ENCODE measurements at places on chromosomes 6 and 20. TPM values are rescaled to one million over a fixed set of nuclear protein-coding genes. Genes with fewer than 3 reads are reported as not detected.

DNA sequence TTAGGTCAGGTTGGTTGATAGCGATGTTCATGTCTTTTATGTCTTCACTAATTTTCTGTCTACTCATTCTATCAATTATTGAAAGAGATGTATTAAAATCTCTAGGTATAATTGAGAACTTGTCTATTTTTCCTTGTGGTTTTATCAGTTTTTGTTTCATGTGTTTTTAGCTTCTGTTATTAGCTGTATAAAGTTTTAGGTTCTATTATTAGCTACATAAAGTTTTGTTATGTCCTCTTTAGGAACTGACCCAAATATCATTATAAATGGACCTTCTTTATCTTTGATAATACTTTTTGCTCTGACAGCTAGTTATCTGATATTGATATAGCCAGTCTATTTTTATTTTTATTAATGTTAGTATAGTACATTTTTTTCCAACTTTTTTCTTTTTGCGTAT lies 92.4 kb upstream of the TMEM170B start:
- no peak for DNase-seq

GRCh38 chr6:20036141-20036677 lies 176.1 kb downstream of the MBOAT1 start:
- DNase-seq = no peak

- no peak for DNase-seq
These were observed 1.3 kb downstream of the FLOT1 start for GRCh38 chr6:30741063-30741779.

DNA sequence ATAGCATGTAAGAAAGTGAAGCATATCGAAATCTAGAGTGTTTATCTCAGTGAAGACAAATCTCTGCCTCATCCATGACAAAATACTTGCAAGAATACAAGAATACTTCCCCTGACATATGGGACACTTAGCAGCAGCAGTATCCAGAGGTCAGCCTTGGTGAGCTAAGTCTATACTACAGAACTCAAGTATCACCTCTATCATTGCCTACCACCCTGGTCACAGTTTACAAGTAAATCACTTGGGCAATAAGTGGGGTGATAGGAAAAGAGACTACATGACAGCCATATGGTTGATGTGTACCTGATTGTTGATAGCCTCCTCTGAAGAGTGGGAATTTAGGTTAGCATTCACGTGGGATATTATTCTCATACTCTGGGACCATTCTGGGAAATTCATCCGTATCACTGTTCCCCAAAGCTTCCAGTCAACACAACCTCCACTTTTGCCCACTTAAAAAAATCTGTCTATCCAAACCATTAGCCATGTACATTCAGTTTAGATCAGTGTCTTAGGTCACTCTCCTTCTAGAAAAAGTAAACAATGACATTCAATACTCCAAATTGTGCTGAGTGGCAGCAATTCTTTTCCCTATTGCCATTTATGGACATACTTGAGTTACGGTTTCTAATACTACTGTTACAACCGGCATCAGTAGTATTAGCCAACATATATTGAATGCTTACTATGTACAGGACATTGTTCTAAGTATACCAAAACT lies 118.2 kb upstream of the PRSS16 start:
- DNase-seq = no peak

DNA sequence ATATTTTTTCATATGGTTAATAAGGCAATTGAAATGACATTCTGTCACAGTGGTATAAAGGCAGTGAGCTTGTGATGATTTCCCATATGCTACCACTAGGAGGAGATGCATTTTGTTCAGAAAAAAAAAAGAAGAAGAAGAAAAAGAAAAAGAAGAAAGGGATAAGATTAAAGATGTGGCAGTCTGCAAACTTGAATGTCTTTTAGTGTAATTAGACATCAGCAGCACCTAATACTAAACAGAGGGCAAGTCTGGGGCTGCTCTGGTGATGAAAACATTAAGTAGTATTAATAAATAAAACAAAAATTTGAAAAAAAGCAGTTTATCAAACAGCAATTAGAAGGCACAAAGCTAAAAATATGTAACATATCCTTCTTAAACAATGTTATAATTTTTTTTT lies 95.4 kb upstream of the DEFB112 start:
- peak; percentile 12 for DNase-seq

DNA sequence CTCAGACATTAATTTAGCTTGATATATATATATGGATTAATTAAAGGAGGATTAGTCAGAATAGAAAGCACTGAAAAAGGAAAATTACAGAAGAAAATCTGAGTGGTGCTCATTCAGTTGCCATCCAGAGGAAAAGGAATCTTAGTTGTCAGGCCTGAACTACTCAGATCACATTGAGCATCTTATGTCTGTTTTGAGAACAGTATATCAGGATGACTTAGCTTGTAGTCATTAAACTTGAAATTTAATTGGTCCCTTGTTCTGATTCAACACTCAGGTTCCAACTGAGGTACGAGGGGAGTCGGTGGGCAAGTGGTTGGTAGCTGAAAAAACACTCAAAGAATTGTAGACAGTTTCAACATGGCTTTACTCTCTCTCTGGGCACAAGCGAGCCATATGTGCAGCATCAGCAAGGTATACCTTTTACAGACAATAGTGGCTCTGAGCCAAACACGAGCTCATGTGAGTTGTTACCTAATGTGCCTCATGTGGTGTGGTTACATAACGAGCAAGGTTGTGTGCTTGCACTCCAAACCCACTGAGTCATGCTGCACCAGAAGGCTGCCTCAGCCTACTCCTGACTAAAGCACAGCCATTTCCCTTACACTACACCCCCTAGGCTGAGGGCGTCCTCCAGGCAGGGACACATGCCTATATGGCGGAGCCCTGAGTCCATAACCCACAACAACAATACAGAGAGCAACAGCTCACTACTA lies 73.0 kb upstream of the HMGN3 start:
- DNase-seq = no peak

- DNase-seq = peak; percentile 63
These were observed 31.7 kb downstream of the SAMHD1 start for GRCh38 chr20:36919715-36920333.

DNA sequence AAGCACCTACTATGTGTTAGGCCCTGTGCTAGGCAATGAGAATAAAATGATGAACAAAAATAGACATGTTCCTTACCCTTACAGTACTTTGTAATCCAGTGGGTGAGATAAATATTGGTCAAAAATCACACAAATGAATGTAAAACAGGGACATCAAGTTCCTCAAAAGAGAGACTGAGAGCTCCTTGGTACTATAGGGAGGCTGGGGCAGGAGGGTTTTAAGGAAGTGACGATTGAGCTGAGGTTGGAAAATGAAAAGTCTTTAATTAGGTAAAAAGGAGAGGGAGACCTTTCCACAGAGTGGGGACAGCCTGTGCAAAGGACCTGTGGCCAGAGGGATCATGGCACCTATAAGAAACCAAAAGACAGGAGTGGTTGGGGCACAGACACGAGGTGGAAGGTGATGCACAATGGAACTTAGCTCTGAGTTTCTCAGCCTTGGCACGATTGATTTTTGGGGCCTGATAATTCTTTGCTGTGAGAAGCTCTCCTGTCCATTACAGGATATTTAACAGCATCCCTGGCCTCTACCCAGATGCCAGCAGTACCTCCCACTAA lies 140.3 kb downstream of the CEP57L1 start:
- no peak for DNase-seq

DNA sequence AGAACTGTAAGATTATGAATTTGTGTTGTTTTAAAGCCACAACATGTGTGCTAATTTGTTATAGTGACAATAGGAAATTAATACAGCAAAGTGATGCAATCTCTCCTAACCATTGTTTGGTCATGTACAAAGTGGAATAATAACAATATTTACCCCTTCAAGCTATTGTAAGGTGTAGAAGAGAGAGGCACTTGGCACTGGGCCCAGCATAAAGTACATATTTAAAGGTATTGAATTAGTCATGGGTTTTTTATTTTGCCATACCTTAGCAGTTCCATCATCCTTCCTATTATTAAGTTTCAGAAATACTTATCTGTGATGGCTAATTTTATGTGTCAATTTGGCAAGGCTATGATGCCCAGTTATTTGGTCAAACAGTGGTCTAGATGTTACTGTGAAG lies 322.4 kb upstream of the TSHZ2 start:
- DNase-seq = no peak

DNA sequence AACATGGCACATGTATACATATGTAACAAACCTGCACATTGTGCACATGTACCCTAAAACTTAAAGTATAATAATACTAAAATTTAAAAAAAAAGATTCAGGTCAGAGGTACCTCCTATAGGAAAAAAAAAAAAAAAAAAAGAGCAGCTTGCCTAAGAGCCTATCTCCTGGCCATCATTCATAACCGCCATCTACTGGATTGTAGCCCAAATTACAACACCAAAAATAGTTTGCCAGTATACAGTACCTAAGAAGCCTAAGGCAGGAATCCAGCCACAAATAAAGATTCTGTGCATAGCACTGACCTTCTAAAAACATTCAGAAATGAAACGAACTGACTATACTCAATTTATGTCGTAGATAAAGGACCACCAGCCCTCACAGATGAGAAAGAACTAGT lies 438.4 kb upstream of the ADGRB3 start:
- no peak for DNase-seq

- DNase-seq = no peak
These were observed 30.8 kb downstream of the SMLR1 start for GRCh38 chr6:130858054-130858453.

- DNase-seq = no peak
These were observed 116.1 kb downstream of the CDH26 start for GRCh38 chr20:60074276-60074675.

GRCh38 chr6:40247516-40248115 lies 313.4 kb upstream of the MOCS1 start:
- DNase-seq = no peak

- no peak for DNase-seq
These were observed 150.0 kb downstream of the BTBD3 start for GRCh38 chr20:12067686-12068085.

- peak; percentile 57 for DNase-seq
These were observed 59.8 kb upstream of the SYNJ2 start for GRCh38 chr6:157921685-157922367.

The GRM1 gene
- 0.05 TPM for polyA plus RNA-seq

The CASP8AP2 gene
- polyA plus RNA-seq = 2.8 TPM

The LAMA2 gene
- polyA plus RNA-seq = 0.92 TPM

The SLC22A2 gene
- not detected for polyA plus RNA-seq

The GPANK1 gene
- polyA plus RNA-seq = 18.3 TPM

The HTR1E gene
- polyA plus RNA-seq = 0.02 TPM

The PI16 gene
- polyA plus RNA-seq = 0.02 TPM

The REM1 gene
- 7.1 TPM for polyA plus RNA-seq
